ENCODE measurements at places on chromosomes 2 and 18. TPM values are rescaled to one million over a fixed set of nuclear protein-coding genes. Genes with fewer than 3 reads are reported as not detected.

ATG9A gene
- 207 TPM for polyA plus RNA-seq

REG3A gene
- not detected for polyA plus RNA-seq

GRCh38 chr2:96985181-96985945 lies 1.0 kb downstream of the FAM178B start:
- no peak for DNase-seq

DNA sequence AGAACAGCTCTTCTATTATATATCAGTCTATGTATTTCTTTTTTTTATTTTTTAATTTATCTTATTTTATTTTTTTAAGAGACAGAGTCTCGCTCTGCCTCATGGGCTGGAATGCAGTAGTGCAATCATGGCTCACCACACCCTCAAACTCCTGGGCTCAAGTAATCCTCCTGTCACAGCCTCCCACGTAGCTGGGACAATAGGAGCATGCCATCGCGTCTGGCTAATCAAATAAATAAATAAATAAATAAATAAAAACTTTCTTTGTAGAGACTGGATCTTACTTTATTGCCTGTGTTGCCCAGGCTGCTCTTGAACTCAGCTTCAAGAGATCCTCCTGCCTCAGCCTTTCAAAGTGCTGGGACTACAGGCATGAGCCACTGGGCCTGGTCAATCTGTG lies 117.0 kb downstream of the RBMS1 start:
- no peak for DNase-seq

Measured in testis (tissue), 5 donors.